ENCODE measurements at places on chromosomes 12 and 14.

DNA sequence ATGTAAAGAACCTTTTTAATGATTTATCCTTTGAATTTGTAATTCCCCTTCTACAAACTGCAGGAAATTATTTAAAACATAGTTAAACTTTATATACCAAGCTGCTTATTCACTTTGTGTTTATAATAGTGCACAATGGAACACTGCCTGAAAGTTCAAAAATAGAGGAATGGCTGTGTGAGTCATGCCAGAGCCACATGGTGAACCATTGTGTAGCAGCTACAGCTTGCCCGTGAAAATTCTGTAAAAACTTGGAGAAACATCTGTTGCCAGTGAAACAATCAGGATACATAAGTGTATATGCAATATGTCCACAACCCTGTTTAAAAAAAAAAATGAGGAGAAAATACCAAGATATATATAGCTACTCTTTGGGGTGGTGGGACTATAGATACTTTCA is 59.5 kb downstream of the VEZT start:
- DNase-seq, result no peak

DNA sequence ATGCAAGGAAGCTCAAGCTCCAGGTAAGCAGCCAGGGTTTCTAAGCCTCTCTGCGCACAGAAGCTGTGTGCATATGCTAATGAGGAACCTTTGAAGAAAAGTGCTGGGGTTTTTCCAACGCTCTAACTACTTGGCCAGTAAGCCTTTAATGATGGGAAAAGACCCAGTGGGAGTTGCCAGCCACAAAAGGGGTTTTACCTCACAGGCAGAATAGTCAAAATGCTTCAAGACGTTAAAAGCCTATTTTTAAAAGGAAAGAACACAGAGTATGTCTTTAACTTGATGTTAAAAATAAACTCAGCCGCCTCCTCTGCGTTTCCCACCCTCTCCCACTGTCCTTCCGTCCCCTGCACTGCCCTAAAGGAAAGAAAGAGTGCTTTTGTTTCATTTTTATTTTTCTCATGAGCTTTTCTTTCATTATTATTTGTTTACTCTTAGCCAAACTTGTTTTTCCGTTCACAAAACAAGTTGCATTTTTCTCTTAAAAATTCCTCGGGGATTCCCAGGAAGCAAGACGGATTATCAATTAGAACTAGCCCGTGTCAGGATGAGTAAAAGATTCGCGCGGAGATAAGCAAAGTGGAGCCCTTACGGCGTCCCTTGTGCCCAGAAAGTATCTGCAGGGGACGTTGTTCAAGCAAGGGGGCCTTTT is 209.8 kb upstream of the NUDT4 start:
- DNase-seq, result peak; percentile 59

GRCh38 chr14:57401501-57401900 is 11.1 kb downstream of the NAA30 start:
- no peak for DNase-seq

GRCh38 chr12:112868459-112869041 is 38.2 kb upstream of the OAS1 start:
- DNase-seq, result no peak

GRCh38 chr12:129966146-129966995 is 62.5 kb upstream of the TMEM132D start:
- no peak for DNase-seq

DNA sequence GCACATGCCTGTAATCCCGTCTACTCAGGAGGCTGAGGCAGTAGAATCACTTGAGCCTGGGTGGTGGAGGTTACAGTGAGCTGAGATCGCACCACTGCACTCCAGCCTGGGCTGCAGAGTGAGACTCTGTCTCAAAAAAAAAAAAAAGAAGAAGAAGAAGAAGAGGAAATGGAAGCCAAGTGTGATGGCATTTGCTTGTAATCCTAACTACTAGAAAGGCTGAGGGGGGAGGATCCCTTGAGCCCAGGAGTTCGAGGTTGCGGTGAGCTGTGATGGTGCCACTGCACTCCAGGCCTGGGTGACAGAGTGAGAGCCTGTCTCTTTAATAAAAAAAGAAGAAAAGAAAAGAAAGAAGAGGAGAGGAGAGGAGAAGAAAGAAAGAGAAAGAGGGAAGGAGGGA is 52.1 kb downstream of the LGMN start:
- no peak for DNase-seq

- peak; percentile 58 for DNase-seq
Observed at GRCh38 chr14:56423544-56423943, 156.1 kb upstream of the TMEM260 start.

DNA sequence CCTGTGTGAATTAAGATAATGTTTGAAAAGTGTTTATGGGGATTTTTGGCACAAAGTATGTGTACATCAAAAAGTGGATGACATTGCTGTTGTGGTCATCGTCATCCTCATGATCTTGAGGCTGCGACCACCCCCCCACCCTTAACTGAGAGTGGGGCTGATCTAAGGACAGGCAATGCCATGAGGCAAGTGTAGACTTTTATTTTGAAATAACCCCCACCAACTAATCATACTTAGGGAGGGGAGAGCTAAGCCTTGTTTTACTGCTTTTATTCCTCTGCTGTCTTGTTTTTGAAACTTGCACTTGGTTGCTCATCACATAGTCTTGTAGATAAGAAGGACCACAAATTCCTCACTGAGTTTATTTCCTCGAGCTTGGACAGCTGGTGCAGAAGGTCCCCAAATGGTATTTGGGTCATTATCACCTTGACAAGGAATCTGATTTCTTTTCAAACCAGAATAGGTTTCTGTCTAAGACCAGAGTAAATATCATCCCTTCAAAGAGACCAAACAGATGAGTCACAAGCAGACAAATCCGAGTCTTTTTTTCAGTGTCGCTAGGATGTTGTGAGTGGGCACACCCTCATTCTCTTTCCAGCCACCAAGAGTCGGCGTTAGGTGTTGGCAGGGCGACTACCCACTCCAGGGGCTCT is 23.9 kb upstream of the SMOC1 start:
- no peak for DNase-seq

DNA sequence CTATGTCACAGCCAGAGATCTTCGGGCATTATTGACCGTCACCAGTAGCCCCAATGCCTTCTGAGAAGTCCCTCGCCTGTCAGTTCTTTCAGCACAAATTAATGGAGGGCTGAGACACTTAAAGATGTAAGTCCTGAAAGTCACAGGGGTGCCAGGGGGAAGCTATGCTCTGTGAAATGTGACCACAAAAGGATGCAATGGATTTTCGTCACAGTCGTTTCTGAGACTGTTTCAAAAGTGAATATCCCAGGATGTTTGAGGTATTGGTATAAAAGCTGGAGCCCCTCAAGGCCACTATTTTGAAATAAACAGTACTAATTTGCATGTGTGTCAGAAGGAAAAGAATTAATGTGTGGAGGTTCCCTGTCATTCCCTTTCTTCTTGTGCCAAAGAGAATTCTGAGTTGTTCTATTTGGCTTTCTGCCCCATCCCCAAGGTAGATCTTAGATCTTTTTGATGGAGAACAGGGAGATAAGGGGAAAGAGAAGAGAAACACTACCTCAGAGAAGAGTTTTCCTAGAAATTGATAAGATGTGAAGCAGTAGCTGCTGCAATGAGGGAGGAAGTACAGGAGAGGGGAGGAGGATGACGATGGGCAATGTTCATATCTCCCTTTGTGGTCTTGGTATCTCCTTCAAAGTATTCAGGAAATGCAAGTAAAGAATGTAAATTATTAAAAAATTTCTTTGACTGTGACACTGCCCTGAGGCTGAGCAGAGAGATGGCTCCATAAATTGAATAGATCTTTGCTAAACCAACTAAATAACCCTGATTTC is 101.8 kb upstream of the NAP1L1 start:
- DNase-seq, result no peak

GRCh38 chr12:115096588-115097397 is 412.8 kb upstream of the TBX3 start:
- peak; percentile 78 for DNase-seq

GRCh38 chr14:90204516-90204915 is 51.8 kb upstream of the PSMC1 start:
- DNase-seq, result no peak

GRCh38 chr14:54649056-54649455 is 82.1 kb downstream of the SAMD4A start:
- DNase-seq, result no peak

- DNase-seq, result no peak
Observed at GRCh38 chr12:110737532-110737931, 5.2 kb downstream of the PPP1CC start.

All from left hindlimb (tissue), 1 donor.